ENCODE measurements at places on chromosomes 12 and 14.

- no peak for DNase-seq
These were observed 19.7 kb downstream of the PLEKHG3 start for GRCh38 chr14:64723691-64724577.

GRCh38 chr14:56826214-56826613 lies 15.9 kb upstream of the OTX2 start:
- no peak for DNase-seq

GRCh38 chr14:69054030-69054429 lies 74.9 kb upstream of the ACTN1 start:
- no peak for DNase-seq

- DNase-seq, result peak; percentile 83
These were observed 13.0 kb upstream of the NUDT14 start for GRCh38 chr14:105193916-105194782.

DNA sequence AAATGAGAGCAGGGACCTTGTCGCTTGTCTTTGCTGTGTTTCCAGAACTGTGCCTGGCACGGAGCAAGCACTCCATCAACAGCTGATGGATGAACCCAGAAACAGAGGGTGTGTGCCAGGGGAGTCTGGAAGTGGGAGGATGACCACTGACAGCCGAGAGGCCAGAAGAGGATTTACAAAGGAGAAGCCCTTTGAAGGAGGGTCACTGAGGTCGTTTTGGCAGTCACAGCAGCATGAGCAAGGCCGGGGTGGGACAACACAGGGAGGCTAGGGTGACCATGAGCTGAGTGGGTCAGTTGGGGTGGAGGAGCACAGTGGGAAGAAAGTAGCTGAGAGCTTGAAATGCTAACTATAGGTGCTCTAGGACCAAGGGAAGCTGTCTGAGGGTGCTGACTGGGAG lies 199.6 kb downstream of the NTF3 start:
- DNase-seq, result no peak
